ENCODE measurements at places on chromosomes 1 and 21. TPM values are rescaled to one million over a fixed set of nuclear protein-coding genes. Genes with fewer than 3 reads are reported as not detected.

The LAMC2 gene
- 11.8 TPM for total RNA-seq

The FLG2 gene
- 0.21 TPM for total RNA-seq

DNA sequence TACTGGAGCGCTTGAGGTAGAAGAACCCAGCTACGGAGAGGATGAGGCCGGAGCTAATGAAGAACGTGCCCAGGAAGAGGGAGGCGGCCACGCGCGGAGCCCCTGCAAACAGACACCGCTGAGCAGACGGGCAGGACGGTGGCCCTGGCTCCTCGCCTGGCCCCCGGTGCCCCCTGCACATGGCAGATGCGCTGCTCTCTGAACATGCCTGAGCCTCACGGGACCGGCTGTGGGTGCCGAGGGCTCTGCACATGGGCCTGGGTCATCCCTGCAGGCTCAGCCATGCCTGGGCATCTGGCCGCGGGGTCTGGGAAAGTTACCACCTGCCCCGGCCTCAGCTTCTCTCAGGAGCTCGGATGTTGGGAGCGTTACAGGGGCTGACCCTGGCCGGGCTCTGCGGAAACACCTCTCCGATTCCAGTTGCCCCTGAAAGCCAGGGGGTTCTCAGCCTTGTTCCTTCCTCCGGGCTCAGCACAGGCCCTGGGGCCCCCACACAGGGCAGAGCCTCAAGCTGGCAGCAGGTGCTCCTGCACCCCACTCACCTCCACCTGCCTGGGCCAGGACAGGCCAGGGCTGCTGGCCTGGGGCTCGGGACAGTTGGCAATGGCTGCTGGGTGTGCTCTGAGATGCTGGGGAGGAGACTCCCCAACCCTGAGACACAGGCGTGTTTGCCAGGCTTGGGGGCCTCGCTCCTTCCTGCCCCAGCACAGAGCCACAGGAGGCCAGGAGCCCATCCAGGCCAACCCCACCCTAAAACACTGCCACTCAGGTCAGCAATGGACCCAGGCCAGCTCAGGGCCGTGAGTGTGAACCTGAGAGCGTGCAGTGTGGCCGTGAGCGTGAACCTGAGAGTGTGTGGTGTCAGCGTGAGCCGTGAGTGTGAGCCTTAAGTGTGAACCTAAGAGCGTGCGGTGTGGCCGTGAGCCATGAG lies 12.1 kb upstream of the RNF223 start:
- no peak for DNase-seq

The TFF2 gene
- total RNA-seq, result not detected

The CYP4A22 gene
- total RNA-seq, result not detected

GRCh38 chr1:119002028-119002686 lies 14.0 kb upstream of the TBX15 start:
- DNase-seq, result no peak

GRCh38 chr1:88883156-88883555 lies 8.2 kb downstream of the GTF2B start:
- no peak for DNase-seq

DNA sequence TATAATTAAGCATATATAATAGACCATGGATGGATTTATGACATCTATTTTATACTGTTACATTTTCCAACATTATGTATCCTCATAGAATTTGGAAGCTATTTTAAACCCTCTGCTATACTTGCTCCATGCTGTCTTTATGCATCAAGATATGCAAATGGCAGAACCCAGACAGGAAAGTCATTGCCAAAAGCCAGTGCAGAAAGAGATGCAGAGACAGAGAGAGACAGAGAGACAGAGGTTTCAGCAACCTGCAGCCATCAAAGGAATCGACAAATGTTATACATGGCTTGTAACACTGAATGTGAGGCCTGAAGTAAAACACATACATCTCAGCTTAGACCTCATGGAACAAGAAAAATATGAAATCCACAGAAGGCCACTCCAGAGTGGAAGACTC lies 7.5 kb upstream of the PTPRC start:
- DNase-seq, result no peak

The RAP1A gene
- total RNA-seq, result 43.0 TPM

- DNase-seq, result peak; percentile 72
Measured at GRCh38 chr1:47568763-47569162, 130.9 kb downstream of the FOXD2 start.

- DNase-seq, result no peak
Measured at GRCh38 chr1:233334092-233334491, 6.6 kb downstream of the MAP3K21 start.

The PTP4A2 gene
- total RNA-seq, result 254 TPM

DNA sequence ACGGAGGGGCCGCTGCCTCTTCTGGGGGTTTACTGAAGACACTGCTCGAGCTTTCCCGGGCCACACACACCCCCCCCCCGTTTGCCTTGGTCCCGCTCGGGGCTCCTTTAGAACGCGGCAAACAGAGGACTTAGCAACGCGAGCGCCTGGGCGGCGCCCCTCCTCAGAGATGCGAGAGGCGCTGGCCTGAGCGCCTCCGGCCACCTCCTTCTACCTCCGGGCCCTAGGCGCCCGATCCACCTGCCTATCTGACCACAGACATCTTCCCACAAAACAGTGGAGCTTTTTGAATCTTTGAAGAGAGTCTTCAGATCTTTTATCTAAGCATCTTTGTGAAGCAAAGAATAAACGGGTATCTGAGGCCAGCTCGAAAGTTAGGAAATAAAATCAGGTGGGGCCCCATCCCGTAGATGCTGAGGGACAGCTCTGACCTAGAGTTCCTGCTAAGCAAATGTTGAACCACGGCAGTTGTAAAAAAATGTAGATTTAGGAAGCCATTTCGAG lies 436 bp upstream of the TTLL7 start:
- peak; percentile 90 for DNase-seq

DNA sequence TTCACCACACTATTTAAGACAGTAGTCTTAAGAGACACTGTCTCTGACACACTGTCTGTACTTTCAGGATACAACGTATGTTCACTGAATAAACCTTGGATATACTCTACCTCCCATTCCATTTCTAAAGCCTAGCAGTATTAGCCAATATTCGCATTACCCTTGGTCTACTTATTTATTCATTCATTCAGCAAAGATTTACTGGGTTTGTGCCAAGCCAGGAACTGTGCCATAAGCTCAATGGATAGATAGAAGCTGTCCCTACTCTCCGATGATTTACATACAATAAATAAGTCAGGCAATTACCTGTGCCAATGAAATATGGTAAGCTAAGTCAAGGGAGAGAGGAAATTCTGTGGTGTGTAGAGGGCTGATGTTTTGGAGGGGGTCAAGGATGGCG lies 195.2 kb upstream of the RAB4A start:
- no peak for DNase-seq

GRCh38 chr21:35234725-35235124 lies 185.6 kb upstream of the RUNX1 start:
- no peak for DNase-seq

The ENAH gene
- total RNA-seq, result 107 TPM

The CFAP410 gene
- 19.6 TPM for total RNA-seq

DNA sequence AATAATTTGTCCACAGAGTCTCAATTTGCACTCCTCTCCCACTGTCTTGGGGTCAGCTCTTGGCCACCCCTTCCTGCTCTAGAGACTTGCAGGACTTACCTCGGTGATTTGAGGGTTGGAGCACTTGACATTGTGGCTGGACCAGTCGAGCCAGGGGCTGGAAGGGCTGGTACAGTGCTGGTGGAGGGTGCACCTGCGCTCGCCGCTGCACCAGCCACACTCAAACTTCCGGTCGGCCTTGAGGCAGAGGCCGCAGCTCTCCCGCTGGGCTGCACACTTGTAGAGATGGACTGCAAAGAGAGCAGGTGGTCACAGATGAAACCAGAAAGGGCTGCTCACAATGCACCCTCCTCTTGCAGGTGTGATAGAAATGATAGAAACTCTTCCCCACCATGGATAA lies 165.0 kb downstream of the PLXNA2 start:
- no peak for DNase-seq

- DNase-seq, result no peak
Measured at GRCh38 chr21:30329203-30329875, 8.2 kb downstream of the KRTAP27-1 start.

- DNase-seq, result no peak
Measured at GRCh38 chr21:29613021-29613420, 314.3 kb downstream of the BACH1 start.

DNA sequence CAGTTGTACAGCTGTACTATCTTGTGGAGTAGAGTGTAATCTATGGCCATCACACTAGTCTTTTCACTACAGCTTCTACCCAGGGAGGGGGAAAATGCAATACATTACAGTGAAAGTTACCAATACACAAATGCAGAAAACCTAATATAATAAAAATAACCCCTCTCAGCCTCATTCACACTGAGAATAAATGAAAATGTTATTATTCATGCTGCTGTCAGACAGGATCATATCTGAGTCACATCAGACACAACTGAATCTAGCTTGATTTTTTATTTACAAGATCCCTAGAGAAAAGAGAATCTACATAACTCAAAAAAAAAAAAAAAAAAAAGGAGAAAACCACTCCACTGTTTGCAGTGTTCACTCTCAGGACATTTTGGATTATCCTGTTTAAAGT lies 293.9 kb upstream of the ESRRG start:
- DNase-seq, result no peak

- DNase-seq, result peak; percentile 91
Measured at GRCh38 chr1:6922096-6922931, 137.1 kb downstream of the CAMTA1 start.

DNA sequence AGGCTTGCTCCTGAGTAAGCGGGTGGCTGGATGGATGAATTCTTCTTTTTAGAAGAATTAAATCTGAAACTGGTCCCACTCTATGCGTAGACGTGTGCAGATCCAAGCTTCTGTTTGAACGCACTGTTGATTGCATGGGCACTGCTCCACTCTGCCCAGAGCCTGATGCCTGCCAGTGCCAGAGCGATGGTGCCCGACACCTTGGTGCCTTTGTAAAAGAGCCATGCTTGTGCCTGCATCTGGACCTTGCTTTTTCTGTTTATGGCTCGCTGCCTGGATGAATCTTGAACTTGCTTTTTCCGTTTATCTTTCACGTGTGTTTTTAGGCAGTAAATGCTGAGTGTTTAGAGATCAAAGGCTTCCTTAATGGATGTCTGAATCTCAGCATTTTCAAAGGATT lies 15.0 kb upstream of the PWP2 start:
- no peak for DNase-seq

The PDPN gene
- 10.5 TPM for total RNA-seq

- no peak for DNase-seq
Measured at GRCh38 chr1:173017792-173018191, 32.9 kb downstream of the TNFSF18 start.

GRCh38 chr1:82064691-82065090 lies 264.0 kb downstream of the ADGRL2 start:
- DNase-seq, result no peak

The TMEM79 gene
- total RNA-seq, result 6.1 TPM

The ABCG1 gene
- 20.9 TPM for total RNA-seq

The FAM177B gene
- total RNA-seq, result 0.41 TPM

The OR14K1 gene
- not detected for total RNA-seq

- DNase-seq, result no peak
Measured at GRCh38 chr1:243882276-243882675, 32.2 kb upstream of the AKT3 start.

DNA sequence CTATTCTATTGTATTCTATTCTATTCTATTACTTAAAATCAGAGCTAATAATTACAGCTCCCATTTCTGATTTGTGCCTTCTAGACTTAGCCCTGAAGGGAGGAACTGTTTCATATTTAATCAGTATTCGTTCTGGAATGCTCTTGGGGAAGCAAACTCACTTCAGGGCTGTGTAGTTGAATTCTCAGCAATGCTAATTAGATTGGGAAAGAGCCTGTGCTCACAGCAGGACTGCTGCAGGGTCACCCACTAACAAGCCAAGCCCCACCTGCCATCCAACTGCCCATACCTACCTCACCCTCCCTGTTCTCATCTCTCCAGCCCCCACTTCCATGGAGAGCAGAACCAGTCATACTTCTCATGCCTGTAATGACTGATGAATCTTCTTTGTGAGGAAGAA lies 464.2 kb downstream of the PTPRU start:
- no peak for DNase-seq

DNA sequence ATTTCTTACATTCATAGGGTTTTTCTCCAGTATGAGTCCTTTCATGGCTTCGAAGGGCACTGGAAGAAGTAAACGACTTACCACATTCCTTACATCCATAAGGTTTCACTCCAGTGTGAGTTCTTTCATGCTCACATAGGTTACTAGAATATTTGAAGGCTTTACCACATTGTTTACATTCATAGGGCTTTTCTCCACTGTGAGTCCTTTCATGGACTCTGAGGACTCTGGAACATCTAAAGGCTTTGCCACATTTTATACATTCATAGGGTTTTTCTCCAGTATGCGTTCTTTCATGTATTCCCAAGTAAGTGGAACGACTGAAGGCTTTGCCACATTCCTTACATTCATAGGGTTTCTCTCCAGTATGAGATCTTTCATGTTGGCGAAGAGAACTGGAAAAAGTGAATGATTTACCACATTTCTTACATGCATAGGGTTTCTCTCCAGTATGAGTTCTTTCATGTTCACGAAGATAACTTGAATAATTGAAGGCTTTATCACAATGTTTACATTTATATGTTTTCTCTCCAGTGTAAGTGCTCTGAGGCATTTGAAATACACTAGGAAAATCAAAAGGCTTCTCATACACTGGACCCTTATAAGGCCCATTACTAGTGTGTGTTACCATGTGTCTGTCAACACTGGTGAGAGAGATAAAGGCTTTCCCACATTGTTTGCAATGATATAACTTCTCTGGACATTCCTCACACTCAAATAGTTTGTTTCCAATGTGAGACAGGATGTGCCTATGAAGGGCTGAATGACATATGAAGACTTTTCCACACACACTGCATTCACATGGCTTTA lies 29.9 kb upstream of the ZNF695 start:
- DNase-seq, result no peak

The PIP5K1A gene
- 73.4 TPM for total RNA-seq

GRCh38 chr21:32860399-32860798 lies 88.8 kb upstream of the PAXBP1 start:
- DNase-seq, result no peak

The LDLRAD2 gene
- total RNA-seq, result 0.21 TPM

- DNase-seq, result no peak
Measured at GRCh38 chr1:205246351-205247119, 18.8 kb downstream of the TMCC2 start.

GRCh38 chr1:15469361-15469760 lies 6.5 kb upstream of the CELA2B start:
- DNase-seq, result no peak

Data from tongue (tissue), 3 donors.